ENCODE measurements at places on chromosomes 1 and 21.

DNA sequence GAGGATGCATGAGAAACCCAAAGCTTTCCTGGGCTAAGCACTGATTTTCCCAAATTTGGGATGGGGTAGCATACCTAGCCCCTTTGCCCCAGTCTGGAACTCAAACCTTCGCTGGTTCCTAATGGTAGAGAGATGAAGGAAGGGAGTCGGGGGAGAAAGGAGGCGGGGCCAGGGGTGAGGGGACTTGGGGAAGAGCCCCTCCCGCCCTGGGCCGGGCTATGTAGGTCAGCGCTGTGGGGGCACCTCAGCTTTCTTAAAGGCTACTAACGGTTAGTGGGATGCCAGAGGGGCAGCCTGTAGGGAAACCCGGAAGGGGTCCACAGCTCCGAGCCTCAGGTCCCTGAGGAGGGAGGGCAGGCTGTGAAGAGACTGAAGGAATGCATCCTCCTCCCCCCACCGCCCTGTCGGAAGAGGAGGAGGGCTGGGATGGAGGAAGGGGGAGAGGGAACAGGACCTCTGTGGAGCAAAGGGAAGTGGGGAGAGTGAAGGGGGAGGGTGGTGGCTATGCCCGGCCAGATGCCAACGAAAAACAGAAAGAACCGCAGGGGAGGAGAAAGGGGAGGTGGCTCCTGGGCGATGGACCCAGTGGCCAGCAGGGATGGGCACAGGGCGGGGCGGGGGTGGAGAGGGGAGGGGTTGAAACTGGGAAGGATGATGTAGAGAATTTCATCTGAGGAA is 1.3 kb downstream of the CADM3 start:
- DNase-seq, result no peak

- no peak for DNase-seq
Observed at GRCh38 chr1:67814121-67814772, 19.0 kb downstream of the GNG12 start.

- DNase-seq, result no peak
Observed at GRCh38 chr1:225253784-225254183, 174.1 kb downstream of the LBR start.

GRCh38 chr1:96927125-96927524 is 205.5 kb downstream of the PTBP2 start:
- DNase-seq, result peak; percentile 19

GRCh38 chr1:91515994-91516393 is 15.3 kb downstream of the CDC7 start:
- DNase-seq, result no peak

GRCh38 chr1:220342853-220343252 is 70.6 kb upstream of the RAB3GAP2 start:
- DNase-seq, result no peak

DNA sequence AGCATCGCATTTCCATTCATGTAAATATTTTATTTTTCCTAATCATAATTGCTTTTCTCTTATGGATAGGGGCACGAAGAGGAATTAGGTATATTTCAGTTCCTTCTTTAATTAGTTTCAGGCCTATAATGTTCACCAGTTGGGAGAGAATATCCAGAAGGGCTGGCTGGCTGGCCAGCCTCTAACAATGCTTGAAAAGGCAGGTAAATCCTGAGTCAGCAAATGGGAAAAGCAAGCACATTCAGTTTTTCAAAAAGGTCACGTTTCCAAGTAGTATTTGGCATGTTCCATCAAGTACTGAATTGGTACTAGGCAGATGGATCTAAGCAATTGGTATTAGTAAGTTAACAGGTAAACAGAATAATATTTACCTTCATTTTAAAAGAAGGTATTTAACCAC is 8.0 kb downstream of the RAB29 start:
- no peak for DNase-seq

DNA sequence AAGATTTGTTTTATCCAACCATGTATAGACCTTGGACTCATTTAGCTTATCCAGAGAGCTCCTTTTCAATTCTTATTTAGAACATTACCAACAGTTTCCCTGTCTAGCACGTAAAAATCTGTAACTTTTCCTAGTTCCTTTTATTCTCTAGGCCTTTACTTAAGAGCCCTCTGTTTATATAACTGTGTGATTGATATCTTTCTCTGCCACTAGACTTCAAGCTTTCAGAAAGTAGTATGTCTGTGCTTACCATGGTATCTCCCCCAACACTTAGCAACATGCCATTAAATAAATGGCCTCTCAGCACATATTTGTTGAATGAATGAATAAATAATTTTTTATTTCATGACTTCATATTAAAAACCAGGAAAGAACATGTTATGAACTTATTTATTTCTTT is 209.4 kb downstream of the PTPRC start:
- DNase-seq, result no peak

DNA sequence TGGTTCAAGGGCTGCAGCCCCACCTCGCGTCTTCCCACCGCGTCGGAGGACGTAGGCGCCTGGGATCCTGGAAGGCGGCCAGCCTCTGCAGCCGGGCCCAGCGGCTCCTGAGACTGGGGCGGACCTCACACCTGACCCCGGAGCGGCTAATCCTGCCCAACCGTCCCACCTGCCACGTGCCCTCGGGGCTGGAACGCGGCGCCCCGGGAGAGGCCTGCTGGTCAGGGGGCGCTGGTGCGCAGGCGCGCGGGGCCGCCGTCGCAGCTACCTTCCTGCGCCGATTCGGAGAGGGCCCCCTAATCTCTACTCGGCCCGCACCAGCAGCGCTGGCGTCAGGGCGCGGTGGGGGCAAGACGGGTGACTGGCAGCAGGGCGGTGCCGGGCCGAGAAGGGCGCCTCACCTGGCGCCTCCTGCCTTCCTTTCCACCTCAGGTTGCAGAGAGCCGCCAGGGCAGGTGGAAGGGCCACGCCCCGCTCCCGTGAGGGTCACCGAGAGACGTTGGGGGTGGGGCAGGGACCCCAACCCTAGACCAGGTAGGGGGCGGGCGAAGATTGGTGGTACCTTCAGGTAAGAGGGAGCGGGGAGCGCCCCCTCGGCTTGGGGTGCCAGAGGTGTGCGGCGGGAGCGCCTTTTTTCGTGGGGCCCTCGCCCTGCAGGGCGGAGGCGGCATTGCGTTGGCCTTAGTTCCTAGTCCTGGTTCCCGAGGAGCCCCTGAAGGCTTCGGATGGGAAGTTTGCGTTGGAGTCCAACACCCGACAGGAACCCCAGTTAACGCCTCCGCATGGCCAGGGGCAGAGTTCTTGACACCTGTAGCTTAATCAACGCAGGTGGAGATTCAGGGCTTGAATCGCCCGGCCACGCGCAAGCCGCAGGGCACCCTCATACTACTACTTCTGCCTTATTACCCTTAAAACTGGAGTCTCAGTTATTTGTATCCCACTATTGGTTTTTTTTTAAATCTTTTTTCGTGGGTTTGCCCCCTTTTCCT is at the start of gene TDRD5:
Gene TDRD5 (plus strand): TSS at position 241 of the 989 bp plus-strand sequence. CDS start 784 bp downstream, outside the sequence.
- no peak for DNase-seq

- DNase-seq, result peak; percentile 17
Observed at GRCh38 chr1:180167721-180168467, 13.2 kb downstream of the QSOX1 start.

DNA sequence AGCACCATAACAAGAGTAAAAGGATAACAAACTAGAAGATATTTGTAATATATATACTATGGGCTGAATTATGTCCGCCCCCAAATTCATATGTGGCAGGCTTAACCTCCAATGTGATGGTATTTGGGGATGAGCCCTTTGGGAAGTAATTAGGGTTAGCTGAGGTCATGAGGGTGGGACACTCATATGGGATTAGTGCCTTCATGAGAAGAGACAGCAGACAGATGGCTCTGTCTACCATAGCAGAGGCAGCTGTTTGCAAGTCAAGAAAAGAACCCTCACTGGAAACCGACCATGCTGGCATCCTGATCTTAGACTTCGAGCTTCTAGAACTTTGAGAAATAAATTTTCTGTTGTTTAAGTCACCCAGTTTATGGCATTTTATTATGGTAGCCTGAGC is 303.6 kb downstream of the LMO4 start:
- no peak for DNase-seq

GRCh38 chr1:182602935-182603645 is 1.1 kb downstream of the RGS16 start:
- DNase-seq, result peak; percentile 40

DNA sequence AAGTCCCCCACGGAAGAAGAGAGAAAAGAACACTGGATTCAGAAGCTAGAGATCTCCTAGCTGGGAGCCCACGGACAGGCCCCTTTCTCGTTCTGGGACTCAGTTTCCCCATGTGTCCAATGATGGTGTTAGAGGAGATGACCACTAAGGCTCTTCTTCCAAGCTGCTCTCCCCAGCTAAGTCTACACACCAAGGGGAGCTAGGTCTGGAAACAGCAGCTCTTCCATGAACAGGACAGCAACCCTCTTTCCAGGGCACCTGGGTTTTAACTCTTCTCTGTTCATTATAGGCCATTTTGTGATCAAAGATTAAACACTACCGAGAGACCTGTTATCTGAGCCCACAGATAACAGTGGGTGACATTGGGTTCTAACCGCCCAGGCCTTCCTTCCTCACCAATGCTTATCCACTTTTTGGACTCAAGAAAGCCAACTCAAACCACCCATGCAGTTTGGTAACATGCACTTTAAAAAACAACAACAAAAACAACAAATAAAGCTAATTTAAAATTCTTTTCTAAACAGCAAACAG is 85.9 kb downstream of the MRPL37 start:
- no peak for DNase-seq

DNA sequence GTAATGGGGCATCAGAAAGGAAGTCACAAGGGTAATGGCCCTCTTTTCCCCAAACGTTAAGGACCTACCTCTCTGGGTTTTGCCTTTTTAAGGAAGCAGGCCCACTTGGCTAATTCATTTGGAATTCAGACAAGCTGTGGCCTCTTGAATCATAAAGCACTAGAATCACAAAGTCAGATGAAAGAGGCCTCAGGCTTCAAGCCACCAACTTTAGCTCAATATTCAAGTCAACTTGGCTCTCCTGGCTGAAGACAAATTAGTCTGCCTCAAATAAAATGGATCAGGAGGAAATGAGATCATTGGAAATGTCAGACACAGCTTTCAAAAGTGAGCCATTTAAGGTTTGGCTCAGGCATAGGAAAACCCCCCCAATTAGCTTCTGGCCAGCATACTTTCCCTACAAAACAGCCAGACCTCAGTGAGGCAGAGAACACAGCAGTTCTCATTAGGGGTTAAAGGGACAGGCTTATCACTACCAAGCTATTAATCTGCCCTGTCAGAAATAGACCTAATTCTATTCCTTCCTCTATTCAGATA is 34.3 kb downstream of the SLC35D1 start:
- no peak for DNase-seq

DNA sequence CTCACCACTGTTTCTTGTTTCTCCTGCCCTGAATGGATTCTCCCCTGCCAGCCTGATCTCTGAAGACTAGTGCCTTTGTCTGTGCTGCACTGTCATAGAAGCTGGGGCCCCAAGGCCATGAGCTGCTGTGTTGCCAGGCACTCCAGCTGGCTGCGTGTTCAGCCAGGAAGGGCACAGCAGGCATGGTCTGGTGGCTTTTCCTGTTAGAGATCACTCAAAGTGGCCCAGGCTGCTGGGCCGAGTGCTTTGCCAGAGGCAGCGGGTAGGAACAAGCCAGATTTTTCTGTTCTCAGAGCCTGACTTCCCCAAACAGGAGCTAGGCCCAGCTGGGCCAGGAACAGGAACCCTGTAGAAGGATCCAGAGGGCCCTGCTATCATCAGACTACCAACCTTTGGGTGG is 5.2 kb downstream of the ADPRS start:
- DNase-seq, result no peak

DNA sequence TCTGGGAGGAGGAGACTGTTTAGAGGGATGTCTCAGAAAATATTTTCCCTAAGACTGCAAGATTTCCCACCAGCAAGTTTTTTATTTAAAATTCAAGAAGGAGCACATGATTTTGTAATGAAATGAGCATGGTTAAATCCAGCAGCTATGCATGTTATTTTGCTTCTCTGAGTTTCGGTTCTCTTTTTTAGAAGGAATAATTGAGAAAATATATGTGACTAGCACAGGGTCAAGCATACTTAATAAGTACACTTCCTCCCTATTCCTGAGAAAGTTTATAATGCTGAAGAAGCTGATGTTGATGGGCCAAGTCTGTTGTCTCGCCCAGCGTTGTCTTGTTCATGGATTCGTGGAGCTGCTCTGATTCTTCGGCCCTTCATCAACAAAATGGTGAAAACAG is 51.2 kb downstream of the EXO1 start:
- no peak for DNase-seq

GRCh38 chr1:211647711-211648121 is 27.7 kb downstream of the NEK2 start:
- DNase-seq, result no peak

DNA sequence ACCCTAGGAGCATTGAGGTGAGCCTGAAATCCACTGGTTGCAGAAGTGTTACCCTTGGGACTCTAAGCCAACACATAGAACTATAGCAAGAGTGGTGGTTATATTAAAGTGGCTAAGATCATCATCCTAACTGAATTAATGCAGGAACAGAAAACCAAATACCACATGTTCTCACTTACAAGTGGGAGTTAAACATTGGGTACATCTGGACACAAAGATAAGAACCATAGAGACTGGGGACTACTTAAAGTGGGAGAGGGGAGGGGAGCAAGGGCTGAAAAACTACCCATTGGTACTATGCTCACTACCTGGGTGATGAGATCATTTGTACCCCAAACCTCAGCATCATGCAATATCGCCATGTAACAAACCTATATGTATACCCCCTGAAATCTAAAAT is 100.0 kb downstream of the SLC25A24 start:
- DNase-seq, result no peak

- DNase-seq, result peak; percentile 63
Observed at GRCh38 chr1:46489169-46489637, 433 bp upstream of the DMBX1 start.

DNA sequence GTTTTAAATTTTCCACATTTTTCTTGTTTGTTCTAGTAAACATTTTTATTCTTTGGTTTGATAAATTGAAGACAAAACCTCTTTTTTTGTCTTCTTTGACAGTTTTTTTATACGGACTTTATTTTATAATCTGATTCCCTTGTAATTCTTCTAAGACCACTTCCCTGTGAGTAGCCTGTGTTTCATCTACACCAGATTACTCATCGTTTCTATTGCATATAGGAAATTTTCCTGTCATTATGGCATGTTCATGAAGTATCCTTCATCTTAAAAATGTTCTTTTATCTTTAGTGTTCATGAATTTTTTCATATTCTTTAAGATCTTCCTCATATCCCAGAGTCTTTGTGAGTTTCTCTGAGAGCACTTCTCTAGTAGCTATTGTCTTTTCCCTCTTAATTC is 109.8 kb downstream of the USP25 start:
- no peak for DNase-seq

GRCh38 chr1:176692988-176693696 is 230.2 kb downstream of the PAPPA2 start:
- DNase-seq, result no peak

DNA sequence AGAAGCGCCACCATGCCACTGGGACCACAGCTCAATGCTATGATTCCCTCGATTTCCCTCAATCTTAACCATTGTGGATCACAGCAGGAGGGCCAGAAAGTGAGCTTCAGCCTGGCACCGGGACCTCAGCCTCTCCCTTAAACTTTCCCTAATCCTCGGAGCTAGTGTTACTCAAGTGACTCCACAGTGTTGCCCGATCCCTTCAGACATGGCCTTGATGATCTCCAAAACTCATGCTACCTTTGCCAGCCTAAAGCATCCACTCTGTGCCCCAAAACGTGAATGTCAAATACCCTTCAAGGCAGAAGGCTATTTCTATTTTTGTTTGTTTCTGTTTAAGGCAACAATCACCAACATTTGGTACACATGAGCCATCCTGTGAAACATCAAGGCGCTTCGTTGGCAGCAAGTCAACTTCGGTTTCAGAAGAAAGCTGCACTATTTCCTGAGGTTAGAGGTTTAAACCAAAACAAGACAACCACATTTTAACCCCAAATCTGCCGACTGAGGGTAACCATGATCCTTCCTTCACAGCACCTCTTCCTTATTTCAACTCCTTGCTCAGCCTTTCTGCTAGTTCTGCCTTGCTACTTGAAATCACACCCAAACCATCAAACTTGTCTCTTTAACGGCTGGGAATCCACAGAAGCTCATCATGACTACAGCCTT is 94.4 kb upstream of the KRTAP19-8 start:
- DNase-seq, result peak; percentile 83

Measured in activated CD8-positive, alpha-beta T cell treated with anti-CD3 and anti-CD28 coated beads for 36 hours (primary cell).